ENCODE measurements at places on chromosomes 3 and 15.

DNA sequence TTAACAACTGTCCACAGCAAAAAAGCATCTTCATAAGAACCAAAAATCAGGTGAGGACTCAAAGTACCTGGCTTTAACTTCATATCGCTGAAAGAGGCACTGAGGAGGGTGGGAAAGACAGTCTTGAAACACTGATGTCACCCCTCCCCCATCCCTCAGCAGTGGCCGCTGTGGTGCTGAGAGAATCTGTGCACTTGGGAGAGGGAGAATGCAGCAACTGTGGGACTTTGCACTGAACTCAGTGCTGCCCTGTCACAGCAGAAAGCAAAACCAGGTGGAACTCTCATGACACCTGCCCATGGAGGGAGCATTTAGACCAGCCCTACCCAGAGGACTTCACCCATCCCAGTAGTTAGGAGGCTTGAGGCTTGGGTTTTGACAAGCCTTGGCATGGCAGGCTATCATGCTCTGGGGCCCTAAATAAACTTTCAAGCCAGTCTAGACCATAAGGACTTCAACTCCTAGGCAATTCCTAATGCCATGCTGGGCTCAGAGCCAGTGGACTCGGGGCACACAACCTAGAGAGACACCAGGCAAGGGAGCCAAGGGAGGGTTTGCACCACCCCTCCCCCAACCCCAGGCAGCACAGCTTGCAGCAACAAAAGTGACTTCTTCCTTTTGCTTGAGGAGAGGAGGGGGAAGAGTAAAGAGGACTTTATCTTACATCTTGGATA lies 6.1 kb upstream of the ZSCAN2 start:
- DNase-seq: no peak

- DNase-seq: no peak
Measured at GRCh38 chr3:106836906-106837305, 540.3 kb upstream of the CCDC54 start.

GRCh38 chr15:32853592-32853991 lies 135.8 kb downstream of the GREM1 start:
- DNase-seq: no peak

DNA sequence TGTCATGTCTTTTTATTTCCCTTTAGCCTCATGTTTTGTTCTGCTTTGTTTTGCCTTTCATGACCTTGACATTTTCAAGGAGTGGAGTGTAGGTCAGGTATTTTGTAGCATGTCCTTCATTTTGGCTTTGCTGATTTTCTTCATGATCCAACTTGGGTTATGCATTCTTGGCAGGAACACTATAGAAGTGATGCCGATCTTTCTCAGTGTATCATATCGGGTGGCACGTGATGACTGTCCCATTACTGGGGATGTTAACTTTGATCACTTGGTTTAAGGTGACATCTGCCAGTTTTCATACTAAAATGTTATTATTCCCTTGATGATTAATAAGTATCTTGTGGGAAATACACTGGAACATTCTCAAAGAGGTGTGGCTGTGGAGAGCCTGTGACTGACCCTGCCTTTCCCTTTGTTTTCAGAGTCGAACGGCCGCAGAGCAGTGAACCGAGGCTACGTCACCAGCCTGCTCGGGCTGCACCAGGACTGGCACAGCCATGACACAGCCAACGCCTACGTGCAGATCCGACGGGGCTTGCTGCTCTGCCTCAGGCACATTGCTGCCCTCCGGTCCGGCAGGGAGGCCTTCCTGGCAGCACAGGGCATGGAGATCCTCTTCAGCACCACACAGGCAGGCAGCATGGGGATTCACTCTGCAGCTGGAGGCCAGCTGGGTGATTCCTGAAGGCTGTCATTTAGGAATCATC lies 167.7 kb downstream of the AGBL1 start:
- DNase-seq: no peak

DNA sequence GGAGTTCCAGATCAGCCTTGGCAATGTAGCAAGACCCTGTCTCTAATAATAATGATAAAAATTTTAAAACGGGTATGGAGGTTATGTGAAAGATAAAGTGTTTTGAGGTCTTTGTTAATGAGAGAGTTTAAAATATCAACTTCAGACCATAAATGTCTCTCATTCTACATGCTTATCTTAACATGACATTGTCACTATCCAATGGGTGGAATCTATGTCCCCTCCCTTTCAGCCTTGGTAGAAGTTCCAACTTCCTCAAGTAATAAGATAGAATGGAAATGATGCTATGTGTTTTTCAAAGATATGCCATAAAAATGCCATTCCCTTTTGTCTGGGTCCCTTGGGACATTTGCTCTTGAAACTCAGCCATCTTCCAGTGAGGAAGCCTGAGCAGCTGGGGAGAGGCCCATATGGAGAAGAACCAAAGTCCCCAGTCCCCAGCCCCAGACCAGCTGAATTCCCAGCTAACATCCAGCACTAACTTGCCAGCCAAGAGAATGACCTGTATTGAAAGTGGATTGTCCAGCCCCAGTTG lies 17.0 kb downstream of the RPSA start:
- no peak for DNase-seq

- no peak for DNase-seq
Measured at GRCh38 chr3:126434264-126434590, 39.5 kb downstream of the CFAP100 start.

- no peak for DNase-seq
Measured at GRCh38 chr3:52986049-52986448, 59.8 kb downstream of the SFMBT1 start.

DNA sequence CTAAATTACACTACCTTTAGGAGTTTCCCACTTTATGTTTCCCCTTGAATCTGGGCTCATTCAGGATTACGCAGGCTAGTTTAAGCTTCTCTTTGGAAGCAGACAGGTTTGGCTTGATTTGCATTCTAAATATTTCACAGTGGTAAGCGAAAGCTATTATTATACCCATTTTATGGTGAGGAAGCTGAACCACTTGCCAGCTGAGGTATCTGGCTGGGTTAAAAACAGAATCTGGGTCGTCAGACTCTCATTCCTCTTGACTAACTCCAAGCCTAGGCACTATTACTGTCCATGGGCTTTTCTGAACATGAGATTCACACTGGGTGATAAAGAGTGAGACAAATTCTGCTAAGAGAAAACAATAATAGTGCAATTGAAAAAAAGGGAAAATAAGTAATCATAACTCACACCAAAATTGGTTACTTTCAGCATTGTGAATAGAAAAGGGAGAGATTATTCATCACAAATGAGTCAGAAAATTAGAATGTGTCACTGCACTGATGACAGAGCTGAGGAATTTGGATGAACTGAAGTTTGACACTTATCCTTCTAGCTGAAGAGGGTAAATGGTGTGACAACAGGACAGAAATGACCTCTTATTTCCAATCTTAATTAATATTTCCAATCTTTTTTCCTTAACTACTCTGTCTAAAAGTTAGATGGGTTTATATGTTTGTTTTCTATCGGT lies 211.3 kb downstream of the TIGIT start:
- no peak for DNase-seq

- no peak for DNase-seq
Measured at GRCh38 chr3:100647657-100648056, 38.3 kb downstream of the ADGRG7 start.

DNA sequence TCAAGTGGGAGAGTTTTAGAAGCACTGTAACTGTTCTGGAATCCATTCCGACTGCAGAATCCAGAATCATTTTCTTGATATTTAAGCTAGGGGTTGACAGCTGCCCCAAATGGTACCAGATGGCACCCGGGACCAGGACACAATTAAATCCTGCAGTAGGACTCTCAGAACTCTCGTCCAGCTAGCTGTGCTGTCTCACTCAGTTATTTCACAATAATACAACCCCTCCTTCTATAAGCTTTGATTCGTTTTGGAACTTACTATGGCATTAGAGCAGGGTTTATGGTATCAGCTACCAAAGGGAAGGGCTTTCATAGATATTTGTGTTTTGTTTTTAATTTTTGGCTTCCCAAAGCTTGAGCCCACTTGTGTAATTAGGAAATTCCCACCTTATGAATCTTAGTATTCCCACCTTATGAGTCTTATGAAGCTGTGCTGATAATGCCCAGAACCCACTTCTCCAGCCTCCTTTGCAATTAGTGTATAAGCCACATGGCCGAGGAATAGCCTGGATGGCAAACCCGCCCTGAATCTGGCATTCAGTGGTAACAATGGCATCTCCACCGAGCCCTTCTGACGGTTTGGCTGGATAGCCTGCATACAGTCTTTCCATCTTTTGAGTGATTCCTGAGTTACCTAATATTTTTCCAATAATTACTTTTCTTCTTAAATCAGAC lies 120.1 kb downstream of the UACA start:
- DNase-seq: no peak

DNA sequence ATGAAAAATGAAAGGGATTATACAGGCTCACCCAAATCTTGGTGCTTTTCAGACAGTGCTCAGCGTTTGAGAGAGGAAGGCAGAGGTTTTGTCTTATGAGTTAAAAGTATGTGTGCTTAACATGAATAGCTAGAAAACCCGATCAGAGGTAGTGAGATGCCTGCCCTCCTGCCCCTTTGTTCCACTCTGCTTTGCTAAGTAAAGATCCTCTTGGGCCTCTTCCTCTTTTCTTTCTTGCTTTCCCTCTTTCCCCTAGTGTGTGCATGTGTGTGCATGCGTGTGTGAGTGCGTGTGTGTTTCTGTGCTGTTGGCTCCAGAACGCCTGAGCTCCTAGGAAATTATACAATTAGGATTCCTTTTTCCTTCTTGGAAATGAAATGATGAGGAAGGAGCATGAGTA lies 261.3 kb upstream of the NR2E3 start:
- no peak for DNase-seq

GRCh38 chr15:97995881-97996603 lies 35.5 kb downstream of the ARRDC4 start:
- DNase-seq: peak; percentile 44

Measured in NCI-H526 treated with DMSO at 0.1 percent for 48 hours (cell line).